ENCODE measurements at places on chromosomes 6 and 20.

DNA sequence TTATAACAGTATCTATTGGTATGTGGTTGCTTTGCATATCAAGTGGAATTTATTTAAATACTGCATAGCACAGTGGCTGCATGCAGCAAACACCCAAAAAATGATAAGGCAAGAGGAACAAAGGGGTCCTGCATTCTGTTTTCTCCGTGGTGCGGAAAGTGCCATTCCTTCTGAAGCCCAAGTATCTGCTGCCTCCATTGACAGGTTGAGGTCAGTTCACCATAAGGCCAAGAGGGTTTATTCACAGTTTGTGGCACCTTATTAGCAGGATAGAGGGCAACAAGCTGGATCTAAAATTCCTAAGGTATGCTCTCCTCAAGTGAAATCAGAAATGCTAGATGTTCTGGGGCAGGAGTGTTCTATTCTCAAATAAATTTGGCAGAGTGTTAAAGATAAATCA, 9.3 kb downstream of the CARMIL1 start:
- DNase-seq, result no peak

DNA sequence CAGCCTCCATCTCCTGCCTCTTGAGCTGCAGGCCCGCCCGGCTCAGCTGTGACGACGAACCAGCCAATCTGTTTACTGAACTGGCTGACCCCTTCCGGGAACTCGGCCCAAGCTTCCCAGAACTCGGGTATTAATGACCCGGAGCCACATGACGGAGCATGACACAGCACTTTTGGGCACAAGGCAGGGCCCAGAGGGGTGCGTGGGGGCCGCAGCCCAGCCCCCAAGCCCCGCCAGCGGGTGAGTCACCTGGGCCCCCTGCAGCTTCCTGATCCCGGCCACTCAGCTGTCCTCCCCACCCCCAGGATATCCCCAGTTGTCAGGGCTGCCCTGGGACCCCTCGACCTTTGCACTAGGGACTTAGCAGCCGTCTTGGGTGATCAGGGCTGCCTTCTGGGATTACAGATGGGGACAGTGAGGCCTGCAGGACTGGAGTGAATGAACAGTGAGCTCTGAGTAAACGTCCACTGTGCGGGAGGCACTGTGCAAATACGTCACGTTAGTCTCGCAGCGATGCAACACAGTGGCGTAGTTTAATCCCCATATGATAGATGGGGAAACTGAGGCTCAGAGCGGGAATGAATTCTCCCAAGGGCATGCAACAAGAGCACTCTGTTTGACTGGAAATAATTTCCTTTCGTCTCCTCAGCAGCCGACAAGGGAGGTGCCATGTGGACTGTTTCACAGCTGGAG, 102.1 kb downstream of the CEBPB start:
- peak; percentile 95 for DNase-seq

GRCh38 chr6:39056681-39057080, 8.1 kb downstream of the GLP1R start:
- no peak for DNase-seq

- no peak for DNase-seq
Measured at GRCh38 chr6:38307740-38308139, 332.0 kb downstream of the BTBD9 start.

- DNase-seq, result no peak
Measured at GRCh38 chr20:36202891-36203338, 33.4 kb upstream of the AAR2 start.
